ENCODE measurements at places on chromosomes 12 and 14.

- DNase-seq: no peak
Observed at GRCh38 chr12:53543539-53543938, 36.3 kb upstream of the NPFF start.

DNA sequence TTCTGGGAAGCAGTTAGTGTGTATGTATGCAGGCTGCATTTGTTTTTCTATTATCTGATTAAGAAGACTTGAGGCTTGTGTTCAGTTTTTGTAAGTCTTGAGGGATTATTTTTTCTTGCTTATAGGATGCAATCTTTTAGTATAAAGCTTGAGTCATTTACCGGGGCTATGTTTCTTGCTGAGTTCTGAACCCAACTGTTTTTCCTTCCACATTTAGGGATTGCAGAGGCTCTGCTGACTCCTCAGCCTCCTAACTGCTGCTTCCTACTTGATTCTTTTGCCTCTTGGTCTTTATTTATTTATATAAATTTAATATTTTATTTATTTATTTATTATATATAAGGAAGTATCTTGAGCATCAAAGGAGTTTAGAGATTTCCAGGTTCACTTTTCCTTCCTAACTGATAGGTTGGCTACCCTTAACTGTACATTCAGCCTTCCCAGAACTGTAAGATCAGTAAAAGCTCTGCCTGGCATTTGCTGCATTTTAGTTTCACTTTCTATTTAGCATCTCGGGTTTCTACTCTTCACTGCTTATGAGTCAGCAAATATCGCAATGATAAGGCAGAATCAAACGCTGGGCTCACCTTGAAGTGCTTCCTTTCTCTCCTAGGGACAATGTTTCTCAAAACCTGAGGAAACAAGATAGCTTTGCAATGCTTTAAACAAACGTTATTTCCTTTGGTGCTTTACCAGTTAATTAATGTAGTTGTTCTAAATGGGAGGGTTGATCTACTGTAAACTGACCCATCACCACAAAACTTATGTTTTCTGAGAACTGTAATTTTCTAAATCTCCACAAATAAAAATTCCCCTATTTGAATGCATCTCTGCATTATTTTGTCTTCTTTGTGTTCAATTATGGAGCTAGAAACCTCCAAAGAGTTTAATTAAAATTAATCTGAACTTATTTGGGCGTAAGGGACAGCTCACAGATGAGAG lies 1183.7 kb upstream of the TMEM132C start:
- DNase-seq: peak; percentile 84

GRCh38 chr12:26805401-26805971 lies 27.5 kb downstream of the ITPR2 start:
- DNase-seq: no peak

- DNase-seq: no peak
Observed at GRCh38 chr14:53564870-53565269, 391.8 kb downstream of the BMP4 start.

DNA sequence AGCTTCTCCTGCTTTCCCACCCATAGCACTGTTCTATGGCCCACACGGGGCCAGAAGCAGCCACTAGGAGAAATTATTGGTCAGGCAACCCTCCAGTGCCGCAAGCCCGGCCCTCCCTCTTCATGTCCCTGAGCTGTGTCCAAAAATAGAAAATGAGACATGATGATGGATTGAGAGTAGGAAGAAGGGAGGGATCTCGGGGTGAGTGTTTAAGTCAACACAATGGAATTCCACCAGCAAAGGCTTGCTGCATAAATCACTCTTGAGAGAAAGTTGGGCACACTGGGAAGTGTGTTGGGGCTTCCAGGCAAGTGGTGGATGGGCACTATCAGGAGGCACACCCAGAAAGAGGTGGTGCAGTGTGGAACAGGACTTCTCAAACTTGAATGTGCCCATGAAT lies 94.2 kb downstream of the LLPH start:
- no peak for DNase-seq

DNA sequence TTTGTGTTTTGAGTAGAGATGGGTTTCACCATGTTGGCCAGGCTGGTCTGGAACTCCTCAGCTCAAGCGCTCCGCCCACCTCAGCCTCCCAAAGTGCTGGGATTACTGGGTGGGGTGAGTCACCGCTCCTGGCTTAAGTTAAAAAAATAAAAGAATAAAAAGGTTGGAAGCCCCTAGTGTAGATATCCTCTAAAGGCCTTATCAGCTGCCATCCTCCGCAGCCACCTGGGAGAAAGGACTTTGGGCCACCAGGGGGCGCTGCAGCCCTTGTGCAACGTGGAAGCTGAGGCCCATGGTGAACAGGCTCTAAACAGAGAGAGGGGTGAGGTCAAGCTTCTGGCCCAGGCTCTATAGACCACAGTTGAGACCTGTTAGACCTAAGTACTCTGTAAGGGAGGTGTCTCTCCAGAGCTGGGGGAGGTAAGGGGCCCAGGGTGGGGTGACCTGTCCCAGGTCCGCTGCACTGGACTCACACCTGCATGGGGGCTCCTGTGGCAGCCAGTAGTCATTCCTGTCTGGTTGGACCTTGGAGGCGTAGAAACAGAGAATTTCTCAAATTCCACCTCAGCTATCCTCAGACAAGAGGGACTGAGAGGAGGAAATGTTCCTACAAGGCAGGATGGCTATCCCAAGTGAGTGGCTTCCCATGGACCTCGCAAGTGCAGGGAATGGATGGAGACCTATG lies 14.0 kb upstream of the RACGAP1 start:
- peak; percentile 41 for DNase-seq

DNA sequence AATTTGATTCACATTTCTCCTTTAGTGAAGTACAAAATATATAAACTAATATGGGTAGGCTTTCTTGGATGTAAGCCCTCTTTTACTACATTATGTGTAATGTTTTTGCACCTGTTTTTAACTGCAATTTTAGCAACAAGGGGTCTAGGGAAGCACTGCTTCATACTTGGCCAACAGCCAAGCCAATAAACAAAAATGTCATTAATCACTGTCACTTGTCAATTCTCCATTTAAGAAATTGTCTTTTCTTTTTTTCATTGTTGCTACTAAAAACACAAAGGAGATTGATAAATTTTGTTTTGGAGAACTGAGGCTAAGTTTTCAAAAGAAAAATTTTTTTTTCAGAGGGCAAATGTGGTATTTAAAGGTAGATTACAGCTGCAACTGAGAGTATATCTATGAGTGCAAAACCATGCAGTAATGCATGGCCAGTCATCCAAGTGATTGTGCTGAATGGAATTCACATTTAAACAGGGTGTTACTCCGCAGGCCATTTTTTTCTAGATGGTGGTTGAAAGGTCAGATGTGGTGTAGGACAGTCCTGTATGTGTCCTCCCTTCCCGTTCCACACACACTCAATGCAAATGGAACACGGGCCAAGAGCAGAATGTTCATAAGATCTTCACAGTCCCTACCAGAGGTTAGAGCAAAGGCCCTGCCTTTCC lies 503.0 kb upstream of the LMO3 start:
- peak; percentile 78 for DNase-seq

- peak; percentile 61 for DNase-seq
Observed at GRCh38 chr12:72141381-72141780, 130.8 kb upstream of the TRHDE start.

DNA sequence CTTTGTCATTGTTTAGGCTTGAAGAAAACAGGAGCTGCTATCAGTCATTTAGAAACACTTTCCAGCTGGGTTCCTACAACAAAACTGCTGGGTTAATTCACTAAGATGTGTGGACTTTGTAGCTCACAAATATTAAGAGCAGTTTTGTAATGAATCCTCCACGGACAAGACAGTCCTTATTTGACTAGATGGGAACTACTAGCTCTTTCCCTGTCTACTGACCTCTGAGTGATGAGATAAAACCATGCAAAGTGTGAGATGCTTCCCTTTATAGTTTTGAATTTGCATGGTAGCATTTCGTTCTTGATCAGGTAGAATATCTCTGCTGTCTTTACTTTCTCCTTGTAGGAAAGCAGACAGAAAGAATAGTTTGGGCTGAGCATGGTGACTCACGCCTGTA lies 72.9 kb upstream of the STXBP6 start:
- no peak for DNase-seq

- no peak for DNase-seq
Observed at GRCh38 chr12:66683822-66684221, 4.9 kb upstream of the GRIP1 start.

GRCh38 chr14:58535044-58535443 lies 102.7 kb upstream of the DACT1 start:
- no peak for DNase-seq

- DNase-seq: peak; percentile 42
Observed at GRCh38 chr12:107126796-107127481, 33.6 kb upstream of the CRY1 start.

DNA sequence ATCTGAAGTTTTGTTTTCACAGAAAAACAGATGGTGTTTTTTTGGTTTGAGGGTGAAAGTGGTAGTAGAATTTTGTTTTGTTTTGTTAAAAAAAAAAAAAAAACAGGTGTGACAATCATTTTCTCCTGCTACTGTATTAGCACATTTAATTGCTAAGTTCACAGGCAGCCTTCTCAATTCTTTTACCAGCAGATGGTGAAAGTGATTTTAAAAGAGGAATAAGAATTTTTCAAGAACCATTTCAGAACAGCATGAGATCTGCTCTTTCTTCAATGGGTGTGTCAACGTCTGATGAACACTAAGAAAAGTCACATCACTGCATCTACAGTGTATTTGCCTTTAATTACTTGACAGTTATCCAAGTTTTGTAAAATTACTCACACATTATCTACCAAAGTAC lies 303.7 kb upstream of the USP15 start:
- DNase-seq: no peak

DNA sequence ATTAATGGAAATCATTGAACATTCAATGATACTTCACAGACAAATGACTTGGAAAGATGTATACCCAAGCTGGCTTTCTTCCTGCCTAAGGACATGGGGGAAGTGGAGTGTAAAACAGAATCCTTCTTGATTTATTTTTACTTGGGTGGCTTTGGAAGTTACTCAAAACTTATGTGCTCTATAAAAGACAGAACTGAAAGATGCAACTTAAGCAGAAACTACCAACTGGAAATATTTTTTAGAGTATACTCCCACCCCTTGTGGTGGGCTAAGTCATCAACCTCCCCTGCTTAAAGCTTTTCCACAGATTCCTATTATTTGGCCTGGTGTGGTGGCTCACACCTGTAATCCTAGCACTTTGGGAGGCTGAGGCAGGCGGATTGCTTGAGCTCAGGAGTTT lies 126.0 kb upstream of the ATP2B1 start:
- DNase-seq: no peak

GRCh38 chr12:105226219-105226618 lies 9.8 kb downstream of the APPL2 start:
- DNase-seq: no peak

DNA sequence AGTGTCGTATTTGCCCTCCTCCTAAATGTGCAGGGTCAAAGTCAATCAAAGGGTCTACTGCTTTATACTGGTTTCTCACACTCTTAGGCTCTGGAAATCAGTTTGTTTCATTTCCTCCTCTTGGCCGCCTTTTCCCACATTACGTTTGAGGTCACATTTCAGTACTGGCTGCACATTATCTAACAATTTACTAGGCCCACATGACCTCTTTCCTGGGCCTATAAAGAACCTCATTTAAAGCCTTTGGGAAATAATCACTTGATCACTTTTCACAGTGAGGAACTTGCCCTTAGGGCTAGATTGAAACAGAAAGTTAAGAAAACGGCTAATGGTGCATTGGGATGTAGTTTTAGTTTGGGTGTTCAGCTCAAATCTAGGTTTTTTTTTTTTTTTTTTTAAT lies 497.5 kb downstream of the RERGL start:
- DNase-seq: no peak

- DNase-seq: no peak
Observed at GRCh38 chr14:64800000-64800399, 79.7 kb downstream of the SPTB start.

DNA sequence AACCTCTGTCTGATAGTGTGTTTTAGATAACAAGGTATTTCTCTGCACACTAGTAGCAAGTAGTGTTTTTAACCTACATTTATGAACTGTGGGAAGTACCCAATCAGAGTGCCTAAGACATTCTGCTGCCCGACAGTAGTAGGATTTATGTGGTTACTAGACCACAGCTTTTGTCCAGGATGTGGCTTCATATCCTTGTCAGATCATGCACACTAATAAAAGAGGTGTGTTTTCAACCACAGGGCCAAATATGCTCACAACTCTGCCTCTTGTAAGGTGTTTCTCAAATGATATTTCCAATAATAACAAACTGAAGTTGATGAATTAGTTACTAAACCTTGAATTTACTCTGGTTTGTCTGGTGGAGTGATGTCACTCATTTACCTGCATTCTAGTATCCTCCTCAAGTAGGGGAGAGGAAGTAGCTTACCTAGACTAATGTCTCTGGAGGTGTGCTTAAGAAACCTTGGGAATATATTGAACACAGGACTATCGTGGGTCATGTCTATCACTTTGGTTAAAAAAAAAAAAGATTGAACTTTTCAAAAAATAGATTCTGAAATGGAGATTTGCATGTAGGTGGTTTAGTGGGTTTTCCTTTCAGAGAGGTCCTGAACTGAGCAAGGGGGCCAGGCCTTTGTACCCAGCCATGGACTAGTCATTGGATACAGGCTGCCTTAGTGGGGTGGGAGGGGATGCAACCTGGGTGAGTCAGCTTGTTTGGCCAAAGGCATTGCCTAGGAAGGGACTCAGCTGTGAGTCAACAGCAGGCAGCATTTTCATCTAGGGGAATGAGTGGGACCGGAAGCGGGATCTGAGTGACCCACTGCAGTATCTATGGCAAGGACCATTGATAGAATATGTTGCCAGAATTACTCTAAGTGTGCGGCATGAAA lies 14.1 kb downstream of the FBXW8 start:
- DNase-seq: no peak

DNA sequence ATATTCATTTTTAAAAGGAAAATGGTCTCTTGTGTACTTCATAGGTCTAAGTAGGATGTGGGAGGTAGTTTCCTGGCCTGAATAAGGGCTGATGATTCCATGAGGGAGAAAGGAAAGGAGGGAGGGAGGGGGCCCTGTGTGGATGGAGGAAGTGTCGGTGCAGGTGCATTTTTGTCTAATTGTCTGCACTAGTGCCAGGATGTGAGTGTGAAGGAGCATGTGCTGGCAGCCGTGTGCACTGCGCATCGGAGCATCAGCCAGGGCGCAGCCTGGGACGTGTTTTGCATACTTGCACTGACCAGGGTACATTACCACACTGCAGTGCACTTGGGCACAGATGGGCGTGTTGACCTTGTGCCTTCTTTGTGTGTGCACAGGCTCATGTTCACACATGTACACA lies 29.2 kb downstream of the SMUG1 start:
- no peak for DNase-seq

DNA sequence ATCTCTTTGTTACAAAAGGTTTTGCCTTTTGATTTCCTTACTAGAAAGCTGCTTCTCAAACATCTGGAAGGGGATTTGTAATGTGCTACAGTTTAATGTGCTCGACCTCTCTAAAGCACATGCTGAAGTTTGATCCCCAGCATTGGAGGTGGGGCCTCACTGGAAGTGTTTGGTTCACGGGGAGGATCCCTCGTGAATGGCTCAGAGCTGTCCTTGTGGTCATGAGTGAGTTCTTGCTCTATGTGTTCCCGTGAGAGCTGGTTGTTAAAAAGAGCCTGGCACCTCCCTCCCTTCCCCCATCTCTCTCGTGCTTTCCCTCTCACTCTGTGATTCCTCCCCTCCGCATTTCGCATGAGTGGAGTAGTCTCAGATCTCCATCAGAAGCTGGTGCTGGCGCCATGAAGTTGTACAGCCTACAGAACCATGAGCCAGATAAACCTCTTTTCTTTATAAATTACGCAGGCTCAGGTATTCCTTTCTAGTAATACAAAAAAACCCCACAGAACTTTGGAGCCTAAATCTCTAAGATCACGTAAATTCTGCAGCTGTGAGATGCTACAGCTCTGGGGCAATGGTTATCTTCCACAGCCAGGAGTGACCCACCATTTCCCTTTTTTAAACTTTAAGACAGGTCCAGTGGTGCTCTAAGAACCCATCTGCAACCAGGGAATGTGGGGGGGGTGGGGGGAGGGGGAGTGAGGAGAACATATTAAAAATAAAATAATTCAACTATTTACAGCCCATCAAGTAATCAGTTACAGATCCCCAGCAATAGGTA lies 214.4 kb downstream of the FOXN3 start:
- DNase-seq: no peak

Measured in NCI-H1105 (cell line).